ENCODE measurements at places on chromosomes 2 and 18.

- no peak for DNase-seq
Observed at GRCh38 chr2:230972046-230972445, 23.9 kb upstream of the SPATA3 start.

GRCh38 chr2:17757321-17757720 is 3.4 kb downstream of the GEN1 start:
- DNase-seq, result no peak

DNA sequence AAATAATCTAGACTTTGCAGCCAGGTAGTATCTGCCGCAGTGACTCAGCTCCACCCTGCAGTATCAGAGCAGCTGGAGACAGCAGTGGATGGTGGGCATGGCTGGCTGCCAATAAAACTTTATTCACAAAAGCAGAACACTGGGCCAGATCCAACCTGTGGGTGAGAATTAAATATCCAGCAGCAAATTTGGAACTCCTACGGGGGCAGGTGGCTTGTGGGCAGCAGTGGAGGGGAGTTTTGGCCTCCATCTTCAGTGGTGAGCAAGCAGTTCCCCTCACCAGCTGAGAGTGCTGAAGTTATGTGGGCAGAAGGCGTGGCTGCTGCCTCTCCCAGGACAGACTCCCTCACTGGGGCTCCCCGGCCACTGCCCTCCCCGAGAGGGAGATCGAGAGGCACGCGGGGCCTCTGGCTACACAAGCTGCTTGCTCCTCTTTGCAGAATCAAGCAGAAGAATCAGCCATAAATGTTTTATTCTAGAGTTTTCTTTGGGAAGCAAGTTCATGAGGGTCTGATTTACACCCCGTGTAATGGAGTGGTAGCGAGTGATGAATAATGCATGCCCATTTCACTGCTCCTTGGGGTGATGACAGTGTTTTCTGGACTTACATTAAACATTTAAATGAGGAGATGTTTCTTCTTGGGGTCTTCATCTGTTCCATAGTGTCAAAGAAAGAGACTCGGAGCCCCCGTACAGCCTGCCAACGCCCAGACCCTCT is 204.3 kb downstream of the SEPTIN10 start:
- DNase-seq, result no peak

DNA sequence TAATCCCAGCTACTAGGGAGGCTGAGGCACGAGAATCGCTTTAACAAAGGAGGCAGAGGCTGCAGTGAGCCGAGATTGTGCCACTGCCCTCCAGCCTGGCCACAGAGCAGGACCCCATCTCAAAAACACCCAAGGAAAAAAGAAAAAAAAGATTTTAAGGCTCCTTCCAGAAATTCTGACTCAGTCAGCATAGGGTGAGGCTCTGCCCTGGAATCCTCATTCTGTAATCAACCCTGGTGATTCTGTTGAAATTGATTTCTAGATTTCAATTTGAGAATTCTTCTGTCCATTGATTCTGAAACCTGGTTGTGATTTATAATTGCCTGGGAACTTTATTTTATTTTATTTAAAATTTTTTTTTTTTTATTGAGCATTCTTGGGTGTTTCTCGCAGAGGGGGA is 27.1 kb upstream of the VPS4B start:
- DNase-seq, result no peak

DNA sequence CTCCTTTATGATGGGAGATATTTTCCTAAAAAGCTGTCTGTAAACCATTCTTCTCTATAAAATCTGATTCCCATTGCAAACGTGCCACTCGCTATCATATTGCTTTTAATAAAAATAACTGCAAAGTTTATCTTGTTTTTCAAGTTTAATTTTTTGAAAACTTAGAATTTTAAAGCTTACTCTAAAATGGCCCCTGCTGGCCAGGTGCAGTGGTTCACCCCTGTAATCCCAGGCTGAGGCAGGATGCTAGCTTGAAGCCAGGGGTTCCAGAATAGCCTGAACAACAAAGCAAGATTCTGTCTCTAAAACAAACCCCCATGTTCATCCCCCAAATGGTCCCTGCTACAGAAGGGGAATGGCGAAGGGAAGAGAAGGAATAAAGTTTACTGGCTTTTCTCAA is 25.6 kb downstream of the CNRIP1 start:
- DNase-seq, result no peak

GRCh38 chr18:3966246-3966641 is 488.9 kb downstream of the DLGAP1 start:
- DNase-seq, result no peak

DNA sequence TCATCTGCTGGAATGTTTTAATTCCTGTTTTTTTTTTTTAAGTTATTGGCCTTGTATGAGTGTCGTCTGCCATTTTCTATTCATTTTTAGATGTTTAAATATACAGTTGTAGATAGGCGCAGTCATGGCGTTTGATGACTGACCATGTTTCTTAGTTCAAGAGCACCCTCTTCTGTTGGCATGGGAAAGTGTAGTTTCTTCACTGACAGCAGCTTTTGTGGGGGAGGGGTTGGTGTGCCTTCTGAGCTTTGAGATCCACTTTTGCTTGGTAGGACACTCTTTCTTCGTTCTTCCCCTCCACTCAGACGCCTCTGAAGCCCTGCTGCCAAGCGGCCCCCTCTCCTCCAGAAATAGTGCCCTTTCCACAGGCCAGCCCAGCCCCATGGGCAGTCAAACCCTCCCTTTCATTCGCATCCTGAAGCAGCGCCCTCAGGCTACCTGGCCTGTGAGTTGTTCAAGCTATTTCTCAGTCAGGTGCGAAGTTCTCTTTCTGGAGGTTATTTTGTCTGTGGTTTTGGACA is 492.0 kb downstream of the TNS1 start:
- DNase-seq, result peak; percentile 89

- no peak for DNase-seq
Observed at GRCh38 chr2:104606056-104606455, 247.9 kb upstream of the POU3F3 start.

- no peak for DNase-seq
Observed at GRCh38 chr2:65799141-65799854, 366.9 kb upstream of the SPRED2 start.

- DNase-seq, result no peak
Observed at GRCh38 chr2:117360586-117360985, 453.9 kb upstream of the DDX18 start.

GRCh38 chr2:25285265-25286024 is 56.3 kb downstream of the DNMT3A start:
- DNase-seq, result no peak

DNA sequence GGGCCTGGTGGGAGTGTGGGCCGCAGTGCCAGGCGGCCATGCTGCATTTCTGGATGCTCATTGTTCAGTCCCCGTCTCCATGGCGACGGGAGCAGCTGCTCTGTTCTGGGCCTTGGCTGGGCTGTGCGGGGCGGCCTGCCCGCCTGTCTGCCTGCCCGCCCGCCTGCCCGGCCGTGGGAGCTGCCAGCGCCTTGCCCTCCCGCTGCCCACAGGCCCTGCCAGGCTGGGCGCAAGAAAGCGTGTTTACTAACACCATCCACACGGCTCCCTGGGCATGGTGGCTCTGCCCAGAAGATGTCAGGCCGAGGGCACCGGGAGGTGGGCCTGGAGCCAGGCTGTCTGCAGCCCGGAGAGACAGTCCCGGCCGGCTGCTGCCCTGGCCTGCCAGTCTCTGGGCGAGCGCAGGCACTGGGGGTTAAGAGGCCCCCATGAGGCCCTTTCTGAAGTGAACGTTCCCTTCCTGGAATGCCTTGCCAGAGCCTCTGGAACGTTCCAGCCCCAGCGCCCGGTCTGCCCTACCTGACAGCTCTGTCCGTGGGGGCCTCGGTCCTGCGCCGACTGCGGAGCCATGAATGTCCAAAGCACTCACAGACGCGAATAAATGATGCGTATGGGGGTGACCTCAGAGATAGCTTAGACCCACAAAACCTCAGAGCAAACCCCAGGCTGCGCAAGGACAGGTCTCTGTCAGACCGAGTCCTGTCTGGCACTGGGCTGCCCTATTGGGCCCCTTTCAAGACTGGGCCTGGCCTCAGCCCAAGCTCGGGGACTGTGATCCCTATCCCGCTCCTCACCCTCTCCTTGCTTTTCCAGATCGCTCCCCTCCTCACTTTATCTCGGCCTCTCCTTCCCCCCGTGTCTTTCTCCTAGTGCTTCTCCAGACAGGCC is 44.3 kb downstream of the MYCN start:
- no peak for DNase-seq

Data from fibroblast of villous mesenchyme (primary cell).